Activated T-cell treated with anti-CD3 and anti-CD28 coated beads for 1 hour (primary cell): ENCODE measurements at places on chromosomes 3 and 15.

DNA sequence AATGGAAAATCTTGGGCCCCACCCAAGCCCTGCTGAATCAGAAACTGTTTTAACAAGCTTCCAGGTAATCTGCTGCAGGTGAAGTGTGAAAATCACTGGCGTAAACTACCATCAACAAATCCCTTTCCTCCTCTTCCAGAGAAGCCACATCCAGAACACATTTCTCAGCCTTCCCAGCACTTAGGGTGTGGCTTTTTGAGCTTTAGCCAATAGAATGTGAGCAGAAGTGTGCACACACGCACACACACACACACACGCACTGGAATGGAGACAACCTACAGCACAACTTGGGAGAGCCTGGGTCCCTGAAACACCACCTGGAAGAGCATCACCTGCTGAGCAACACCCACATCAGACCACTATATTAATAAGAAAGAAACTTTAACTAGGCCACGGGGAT, 98.6 kb downstream of the OSBPL10 start:
- no peak for DNase-seq

- DNase-seq, result no peak
Observed at GRCh38 chr3:197372047-197372661, 73.7 kb upstream of the DLG1 start.

GRCh38 chr3:23405081-23405480, 202.0 kb downstream of the UBE2E2 start:
- no peak for DNase-seq

- DNase-seq, result no peak
Observed at GRCh38 chr15:35319354-35319753, 226.6 kb downstream of the DPH6 start.

DNA sequence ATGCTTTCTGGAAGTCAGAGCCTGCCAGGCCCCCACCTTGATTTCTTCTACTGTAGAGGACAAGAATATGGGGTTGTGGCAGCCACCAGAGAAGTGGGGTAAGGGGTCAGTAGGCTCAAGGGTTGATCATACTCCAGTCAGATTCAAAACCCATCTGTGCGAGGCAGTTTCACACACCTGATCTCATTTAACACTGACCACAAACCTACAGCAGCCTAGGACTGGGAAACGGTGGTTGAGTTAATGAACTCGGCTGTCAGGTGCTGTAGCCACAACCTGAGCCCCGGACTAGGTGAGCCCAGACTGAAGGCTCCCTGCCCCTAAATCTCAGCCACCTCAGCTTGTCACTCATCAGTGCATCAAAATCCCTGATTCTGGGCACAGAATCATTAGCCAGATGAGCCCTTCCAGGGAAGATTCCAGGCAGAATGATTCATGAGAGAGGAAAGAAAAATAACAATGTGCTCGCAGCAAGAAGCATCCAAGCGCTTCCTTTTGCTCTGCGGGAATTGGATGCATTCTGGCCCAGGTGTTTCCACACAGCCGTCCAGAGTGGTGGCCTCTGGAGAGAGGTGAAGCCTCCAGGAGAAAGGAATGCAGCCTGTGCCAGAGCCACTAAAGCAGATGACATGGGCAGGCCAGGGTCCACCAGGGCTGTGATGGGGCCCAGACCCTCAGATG, 102.1 kb downstream of the SRGAP3 start:
- no peak for DNase-seq

DNA sequence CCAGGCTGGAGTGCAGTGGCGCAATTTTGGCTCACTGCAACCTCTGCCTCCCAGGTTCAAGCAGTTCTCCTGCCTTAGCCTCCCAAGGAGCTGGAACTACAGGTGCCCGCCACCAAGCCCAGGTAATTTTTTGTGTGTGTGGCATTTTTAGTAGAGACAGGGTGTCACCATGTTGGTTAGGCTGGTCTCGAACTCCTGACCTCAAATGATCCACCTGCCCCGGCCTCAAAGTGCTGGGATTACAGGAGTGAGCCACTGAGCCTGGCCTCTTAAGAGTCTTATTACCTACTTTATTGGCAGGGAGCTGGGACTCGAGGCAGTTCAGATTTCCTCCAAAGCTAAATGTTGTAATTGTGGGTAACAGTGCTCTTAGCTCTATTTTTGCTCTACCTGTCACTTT, 16.4 kb downstream of the PXYLP1 start:
- no peak for DNase-seq

DNA sequence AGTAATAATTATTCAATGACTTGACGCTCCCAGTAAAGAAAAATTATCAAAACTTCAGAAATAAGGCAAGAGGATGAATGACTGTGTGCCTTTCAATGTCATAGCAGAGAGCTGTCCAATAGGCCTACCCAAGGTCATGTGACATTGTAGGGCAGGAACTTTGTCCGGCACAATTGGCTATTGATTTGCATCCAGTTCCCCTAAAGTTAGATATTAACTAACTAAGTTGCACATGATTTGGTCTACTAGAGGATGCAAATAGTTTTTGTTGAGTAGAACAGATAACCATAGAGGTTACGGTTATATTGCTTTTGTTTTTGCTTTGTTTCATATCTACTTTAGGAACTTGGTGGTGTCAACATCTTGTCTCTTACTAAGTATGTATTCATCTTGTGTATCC, 127.9 kb upstream of the PFN2 start:
- DNase-seq, result no peak
